GM10248 (cell line): ENCODE measurements at places on chromosomes 11 and 22.

DNA sequence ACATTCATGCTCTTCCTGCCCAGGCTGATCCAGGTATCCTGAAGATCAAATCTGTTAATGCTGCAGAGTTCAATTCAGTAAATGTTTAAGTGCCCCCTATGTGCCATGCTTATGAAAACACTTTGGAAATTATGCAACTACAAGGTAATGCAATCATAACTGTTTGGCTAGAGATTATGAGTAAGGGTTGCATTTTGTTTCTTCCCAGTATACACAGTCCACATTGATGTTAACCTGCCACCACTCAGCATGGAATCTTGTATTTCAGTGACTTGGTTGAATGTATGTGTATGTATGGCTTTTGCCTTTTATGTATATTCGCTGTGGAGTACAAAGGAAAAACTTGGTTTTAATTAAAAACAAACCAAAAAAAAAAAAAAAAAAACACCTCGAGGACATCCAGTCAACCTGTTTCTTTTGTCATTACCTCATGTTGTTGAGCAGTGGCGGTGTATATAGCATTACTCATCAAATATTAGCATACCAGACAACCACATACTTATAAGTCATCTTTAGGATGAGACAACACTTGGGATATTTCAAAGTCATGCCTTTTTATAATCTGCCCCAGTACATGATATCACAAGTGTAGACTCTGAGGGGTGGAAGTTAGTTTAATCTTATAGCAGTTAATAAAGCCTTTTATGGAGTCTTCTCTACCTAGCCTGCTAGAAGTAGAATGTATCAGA is 86.1 kb upstream of the HORMAD2 start:
- no peak for DNase-seq

DNA sequence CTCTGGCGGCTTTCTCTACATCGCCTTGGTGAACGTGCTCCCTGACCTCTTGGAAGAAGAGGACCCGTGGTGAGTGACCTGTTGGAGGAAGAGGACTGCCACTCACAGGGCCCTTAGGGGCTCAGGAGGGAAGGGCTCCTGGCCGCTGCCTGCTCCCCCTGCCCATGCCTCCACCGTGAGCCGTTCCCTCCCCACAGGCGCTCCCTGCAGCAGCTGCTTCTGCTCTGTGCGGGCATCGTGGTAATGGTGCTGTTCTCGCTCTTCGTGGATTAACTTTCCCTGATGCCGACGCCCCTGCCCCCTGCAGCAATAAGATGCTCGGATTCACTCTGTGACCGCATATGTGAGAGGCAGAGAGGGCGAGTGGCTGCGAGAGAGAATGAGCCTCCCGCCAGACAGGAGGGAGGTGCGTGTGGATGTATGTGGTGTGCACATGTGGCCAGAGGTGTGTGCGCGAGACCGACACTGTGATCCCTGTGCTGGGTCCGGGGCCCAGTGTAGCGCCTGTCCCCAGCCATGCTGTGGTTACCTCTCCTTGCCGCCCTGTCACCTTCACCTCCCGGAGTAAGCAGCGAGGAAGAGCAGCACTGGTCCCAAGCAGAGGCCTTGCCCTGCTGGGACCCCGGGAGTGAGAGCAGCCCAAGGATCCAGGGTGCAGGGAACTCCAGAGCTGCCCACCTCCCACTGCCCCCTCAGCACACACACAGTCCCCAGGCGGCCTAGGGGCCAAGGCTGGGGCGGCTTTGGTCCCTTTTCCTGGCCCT is 6.9 kb downstream of the SLC39A13 start:
- DNase-seq, result no peak

DNA sequence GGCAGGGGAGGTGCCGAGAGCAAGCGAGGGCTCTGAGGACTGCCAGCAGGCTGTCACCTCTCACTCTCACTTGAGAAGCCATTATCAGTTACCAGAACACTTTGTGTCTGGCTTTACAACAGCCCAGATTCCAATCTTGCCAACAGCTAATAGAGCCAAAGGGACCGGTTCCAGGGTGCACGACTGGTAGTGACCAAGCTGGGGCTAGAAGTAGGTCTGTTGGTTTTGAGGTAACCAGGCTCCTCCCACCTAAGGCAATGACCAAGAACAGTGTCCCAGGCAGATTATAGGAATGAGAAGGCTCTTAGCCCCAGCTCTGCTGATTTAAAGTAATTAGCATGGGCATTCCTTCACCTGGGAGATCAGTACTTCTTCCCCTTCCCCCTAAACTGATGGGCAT is 7.2 kb upstream of the IL10RA start:
- no peak for DNase-seq

DNA sequence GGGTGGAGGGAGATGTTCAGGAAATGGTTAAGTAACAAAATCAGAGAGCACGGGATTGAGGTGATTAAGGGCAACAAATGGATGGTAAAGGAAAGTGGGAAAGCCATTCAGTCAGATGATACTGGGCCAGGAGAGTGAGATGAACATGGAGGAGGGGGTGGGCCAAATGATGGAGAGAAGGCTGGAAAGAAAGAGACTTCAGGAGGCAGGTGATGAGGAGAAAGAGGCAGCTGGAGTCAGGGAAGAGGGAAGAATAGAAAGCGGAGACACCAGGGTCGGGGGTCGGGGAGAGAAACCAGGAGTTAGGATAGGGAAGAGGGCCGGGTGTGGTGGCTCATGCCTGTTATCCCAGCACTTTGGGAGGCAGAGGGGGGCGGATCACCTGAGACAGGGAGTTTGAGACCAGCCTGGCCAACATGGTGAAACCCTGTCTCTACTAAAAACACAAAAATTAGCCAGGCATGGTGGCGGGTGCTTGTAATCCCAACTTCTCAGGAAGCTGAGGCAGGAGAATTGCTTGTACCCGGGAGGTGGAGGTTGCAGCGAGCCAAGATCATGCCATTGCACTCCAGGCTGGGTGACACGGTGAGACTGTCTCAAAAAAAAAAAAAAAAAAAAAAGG is 4.7 kb upstream of the KDM2A start:
- DNase-seq, result no peak

DNA sequence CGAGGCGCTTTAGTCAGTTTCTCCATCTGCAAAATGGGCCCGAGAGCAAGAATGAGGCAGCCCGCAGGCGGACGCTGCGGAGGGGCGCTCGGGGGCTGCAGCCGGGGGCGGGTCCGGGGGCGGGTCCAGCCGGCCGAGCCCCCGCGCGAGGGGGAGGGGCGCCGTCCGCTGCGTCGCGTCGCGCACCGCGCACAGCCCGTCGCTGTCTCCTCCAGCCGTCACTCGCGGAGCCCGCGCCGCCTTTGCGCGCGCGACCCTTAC is 282 bp downstream of the PC start:
- DNase-seq, result no peak

DNA sequence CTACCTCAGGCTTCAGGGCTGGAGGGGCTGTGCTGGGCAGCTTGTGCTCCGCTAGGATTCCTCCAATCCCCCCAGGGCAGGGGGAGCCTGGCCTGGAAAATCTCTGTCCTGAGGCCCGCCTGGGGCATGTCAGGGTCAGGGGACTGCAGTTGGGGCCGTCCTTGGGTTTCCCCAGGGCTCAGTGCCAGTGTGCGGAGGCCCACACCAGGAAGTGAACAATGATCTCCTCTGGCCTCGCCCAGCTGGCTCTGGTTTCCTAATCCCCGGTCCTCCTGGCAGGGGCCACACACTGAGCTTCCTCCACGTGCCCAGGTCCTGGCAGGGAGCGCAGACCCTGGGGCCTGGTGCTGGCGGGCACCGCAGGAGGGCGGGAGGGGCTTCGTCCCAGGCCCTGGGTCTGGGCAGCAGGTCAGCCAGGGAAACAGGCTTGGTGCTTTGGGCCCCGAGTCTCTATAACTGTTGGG is 1.4 kb upstream of the MUC2 start:
- DNase-seq, result no peak

- DNase-seq, result no peak
These were observed 64.7 kb upstream of the CTSC start for GRCh38 chr11:88402192-88402715.

DNA sequence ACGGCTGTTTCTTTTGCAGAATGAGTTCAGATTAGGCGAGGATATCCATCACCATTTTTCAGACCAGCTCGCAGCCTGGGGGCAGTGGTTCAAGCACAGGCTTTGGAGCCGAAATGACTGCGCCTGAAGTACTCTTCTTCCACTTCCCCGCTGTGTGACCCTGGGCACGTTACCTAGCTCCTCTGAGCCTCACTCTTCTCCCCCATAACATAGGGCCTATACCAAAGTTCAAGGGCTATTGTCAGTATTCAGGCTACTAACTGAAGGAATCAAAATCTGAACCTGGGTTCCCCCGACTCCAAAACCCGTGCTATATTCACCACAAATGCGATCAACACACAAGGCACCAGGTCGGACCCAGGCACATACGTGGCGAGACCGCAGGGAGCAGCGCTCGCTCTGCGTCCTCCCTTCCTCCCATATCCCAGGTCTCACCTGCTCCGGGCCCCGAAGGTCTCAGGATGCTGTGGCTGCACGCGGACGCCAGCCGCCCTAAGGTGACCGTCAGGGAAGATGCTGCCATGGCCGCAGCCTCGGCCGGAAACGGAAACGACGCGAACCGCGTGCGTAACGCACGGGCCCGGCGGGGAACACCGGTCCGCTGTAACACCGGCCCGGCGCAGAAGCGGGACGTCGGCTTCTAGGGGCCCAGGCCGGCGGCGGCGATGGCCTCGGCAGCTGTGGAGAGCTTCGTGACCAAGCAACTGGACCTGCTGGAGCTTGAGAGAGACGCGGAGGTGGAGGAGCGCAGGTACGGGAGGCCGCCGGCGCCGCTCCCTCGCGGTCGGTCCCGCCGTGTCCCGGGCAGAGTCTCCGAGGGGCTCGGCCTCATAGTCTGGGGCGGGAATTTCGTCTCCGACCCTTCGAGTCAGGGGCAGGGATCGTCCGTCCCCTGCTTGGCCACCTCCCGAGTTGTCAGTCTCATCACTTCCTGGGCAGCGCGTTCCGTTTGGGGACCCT is at the start of the genes IGHMBP2 and MRPL21:
Gene IGHMBP2, plus strand, starts transcription at position 604 of the 960 bp plus-strand sequence. Its CDS starts 62 bp downstream, at position 666.
Gene MRPL21, minus strand, starts transcription at position 545 of the 960 bp plus-strand sequence. Its CDS starts 22 bp downstream, at position 523.
- peak; percentile 94 for DNase-seq

- no peak for DNase-seq
These were observed 163.4 kb upstream of the LRRC4C start for GRCh38 chr11:41622707-41623359.

GRCh38 chr11:117328375-117329010 is 839 bp downstream of the CEP164 start:
- peak; percentile 37 for DNase-seq

DNA sequence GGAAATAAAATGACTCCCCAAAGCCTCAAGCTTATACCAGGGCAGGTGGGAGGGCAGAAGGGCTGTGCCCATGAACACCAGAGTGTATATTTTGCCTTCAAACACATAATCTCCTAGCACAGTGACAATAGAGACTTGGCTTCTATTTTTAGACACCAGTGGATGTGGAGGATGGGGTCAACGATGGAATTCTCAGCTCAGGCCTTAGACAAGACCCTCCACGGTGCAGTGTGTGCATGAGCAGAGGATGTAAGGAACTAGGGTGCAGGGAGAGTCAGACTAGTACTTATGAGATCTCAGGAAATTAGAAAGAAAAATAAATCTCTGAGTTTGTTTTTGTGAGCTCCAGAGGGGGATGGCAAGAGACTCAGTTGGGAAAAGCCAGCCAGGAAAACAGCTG is 113.6 kb upstream of the CADM1 start:
- DNase-seq, result no peak

- DNase-seq, result peak; percentile 81
These were observed 1.1 kb upstream of the CD6 start for GRCh38 chr11:60970369-60970774.

- DNase-seq, result no peak
These were observed 309.1 kb upstream of the C11orf87 start for GRCh38 chr11:109112821-109113280.
